ENCODE measurements at places on chromosomes 7 and 10.

- DNase-seq, result no peak
These were observed 1.8 kb downstream of the UFSP1 start for GRCh38 chr7:100887516-100888290.

- DNase-seq, result no peak
These were observed 356.9 kb downstream of the FGFR2 start for GRCh38 chr10:121241337-121241736.

GRCh38 chr7:48636391-48637015 lies 287.8 kb upstream of the CDC14C start:
- DNase-seq, result no peak

DNA sequence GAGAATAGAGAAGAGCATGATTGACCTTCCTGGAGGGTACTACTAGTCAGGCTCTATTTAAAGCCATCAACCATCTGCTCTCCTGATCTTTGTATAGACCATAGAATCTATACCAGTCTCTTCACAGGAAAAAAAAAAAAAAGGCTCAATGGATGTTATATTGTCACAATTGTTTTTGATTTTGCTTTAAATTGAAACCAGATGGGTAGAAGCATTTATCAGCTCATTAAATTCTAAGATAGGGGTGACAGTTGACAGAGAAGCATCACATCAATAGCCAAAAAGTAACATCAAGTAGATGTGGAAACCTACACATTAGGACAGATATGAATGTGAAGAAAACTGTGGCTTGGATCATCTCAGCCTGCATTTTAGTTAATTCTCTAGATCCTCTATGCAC lies 558.9 kb upstream of the MBL2 start:
- no peak for DNase-seq

DNA sequence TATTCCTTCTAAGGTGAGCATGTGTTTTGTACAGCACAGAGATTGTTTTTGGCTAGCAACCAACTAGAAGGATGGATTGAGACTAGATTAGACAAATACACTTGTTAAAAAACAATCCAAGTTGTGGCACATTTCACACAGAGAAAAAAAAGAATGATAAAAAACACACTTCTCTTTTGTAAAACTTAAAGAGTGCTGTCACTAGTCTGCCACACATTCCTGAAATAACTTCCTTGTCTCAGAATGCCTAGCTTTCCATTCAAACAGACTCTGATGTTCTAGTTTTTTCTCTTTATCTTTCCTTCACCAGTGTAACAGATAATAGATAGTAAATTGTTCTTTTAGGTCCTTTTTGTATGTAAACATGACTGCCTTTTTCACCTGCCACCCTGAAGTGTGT lies 11.4 kb downstream of the DLD start:
- no peak for DNase-seq

- no peak for DNase-seq
These were observed 161.1 kb downstream of the RPS24 start for GRCh38 chr10:78194539-78195402.

- no peak for DNase-seq
These were observed 393.4 kb downstream of the TFEC start for GRCh38 chr7:115637128-115637527.

- DNase-seq, result no peak
These were observed 240.6 kb downstream of the VTI1A start for GRCh38 chr10:112687647-112688046.

DNA sequence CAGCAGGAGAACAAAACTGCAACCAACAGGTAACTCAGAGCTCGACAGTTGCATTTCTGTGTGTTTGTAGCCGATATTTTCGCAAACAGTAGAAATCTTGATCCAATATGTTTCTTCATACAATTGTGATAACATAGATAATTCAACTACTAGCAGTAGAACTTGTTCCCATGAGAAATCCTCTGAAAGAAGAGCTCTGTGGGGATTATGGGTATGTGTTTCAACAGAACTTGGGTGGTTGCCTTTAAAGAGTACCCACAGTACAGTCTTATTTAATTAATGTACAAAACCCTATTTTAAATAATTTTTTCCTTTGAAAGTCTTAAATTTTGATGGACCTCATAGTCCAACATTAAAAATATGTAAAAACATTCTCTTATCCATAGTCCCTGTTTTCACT lies 266.1 kb downstream of the PARD3 start:
- DNase-seq, result no peak

DNA sequence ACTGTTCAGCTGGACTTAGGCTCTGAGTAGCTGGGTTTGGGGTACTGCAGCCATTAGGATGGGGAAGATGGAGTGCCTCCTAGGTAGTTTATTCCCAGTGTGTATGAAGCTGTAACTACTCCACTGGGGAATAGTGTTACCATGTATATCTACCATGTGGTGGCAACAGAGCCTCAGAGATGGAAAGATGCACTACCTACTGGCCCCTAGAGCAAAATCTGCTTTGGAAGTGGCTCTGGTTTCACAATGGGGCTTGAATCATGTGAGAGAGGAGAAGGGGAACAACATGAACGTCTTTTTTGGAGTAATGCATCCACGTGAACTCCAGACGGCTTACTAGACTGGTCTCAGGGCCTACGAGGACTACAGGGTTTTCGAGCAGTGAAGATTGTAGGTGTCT lies 167.3 kb downstream of the CALCR start:
- DNase-seq, result no peak

DNA sequence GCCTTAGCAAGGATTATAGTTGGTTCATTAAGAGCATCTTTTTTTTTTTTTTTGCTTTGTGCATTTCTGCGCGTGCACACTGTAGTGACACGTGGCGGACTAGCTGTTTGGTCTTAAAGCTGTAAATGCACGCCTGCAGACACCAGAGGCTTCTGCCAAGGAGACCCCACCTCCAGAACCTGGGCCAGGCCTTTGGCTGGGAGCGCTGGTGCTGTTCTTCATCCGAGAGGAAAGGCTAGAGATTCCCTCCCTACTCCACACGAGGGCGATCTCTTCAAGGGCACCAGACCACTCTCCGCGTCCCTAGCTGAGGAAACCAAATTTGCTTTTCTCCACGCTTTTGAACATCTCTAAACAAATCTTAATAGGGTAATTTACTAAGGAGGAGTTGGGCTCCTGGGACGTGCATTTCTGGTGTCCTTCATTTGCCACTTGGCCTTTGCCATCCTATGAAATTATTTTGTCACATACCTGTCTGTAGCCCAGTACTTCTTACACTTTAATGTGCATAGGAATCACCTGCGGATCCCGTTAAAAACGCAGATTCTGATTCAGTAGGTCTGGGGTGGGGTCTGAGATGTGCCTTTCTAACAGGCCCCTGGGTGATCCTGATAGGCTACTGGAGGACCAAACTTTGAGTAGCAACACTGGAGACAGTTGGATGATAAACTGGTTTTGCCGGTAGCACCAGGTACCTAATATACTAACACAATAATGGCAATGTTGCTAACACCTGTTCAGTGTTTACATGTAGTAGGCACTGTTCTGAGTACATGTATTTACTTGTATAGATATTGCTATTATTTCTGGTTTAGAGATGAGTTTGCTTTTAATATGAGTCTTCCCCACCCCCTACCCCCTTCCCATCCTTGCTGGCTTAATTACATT lies 1.3 kb upstream of the SLC26A5 start:
- peak; percentile 59 for DNase-seq

GRCh38 chr7:8354503-8354902 lies 78.9 kb upstream of the NXPH1 start:
- DNase-seq, result no peak

DNA sequence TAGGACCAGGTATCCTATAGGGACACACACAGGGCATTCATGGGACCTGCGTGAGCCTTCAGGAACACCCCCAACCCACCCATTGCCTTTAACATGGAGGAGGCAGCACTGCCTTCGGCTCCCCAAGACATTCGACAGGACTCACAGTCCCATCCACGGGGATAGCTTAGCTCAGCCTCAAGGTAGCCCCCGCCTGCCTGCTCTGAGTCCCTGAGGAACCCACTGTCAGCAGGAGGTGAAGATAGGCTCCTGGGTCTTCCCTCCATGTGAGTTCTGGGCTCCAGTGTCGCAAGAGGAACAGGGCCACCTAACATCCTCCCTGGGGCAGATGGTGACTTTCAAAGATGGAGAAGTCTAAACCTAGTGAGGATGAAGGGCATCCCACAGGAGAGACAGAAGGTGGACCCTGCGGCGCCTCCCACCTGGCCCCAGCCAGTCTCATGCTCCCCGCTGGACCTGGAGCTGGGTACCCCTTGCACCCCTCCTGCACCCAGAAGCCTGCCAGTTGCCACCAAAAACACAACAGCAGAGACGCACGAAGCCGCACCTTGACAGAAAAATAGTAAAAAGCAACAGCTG lies 4.9 kb upstream of the ADIRF start:
- DNase-seq, result no peak

DNA sequence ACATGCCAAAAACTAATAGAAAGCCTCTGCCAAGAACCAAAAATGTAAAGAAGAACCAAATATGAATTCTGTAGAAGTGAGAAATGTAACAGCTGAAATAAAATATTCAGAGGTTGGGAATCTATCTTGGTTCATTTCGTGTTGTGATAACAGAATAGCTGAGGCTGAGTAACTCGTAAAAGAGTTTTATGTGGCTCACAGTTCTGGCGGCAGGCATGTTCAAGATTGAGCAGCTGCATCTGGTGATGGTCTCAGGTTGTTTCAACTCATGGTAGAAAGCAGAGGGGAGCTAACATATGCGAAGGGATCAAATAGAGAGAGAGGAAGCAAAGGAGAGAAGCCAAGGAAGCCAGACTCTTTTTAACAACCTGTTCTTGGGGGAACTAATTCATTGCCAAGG lies 717.2 kb downstream of the TNS3 start:
- DNase-seq, result no peak

- no peak for DNase-seq
These were observed 186.6 kb upstream of the PRSS1 start for GRCh38 chr7:142562688-142563087.

- no peak for DNase-seq
These were observed 112.4 kb upstream of the FAM171A1 start for GRCh38 chr10:15483215-15484075.

- DNase-seq, result no peak
These were observed 174.8 kb downstream of the CELF2 start for GRCh38 chr10:11192304-11193000.

DNA sequence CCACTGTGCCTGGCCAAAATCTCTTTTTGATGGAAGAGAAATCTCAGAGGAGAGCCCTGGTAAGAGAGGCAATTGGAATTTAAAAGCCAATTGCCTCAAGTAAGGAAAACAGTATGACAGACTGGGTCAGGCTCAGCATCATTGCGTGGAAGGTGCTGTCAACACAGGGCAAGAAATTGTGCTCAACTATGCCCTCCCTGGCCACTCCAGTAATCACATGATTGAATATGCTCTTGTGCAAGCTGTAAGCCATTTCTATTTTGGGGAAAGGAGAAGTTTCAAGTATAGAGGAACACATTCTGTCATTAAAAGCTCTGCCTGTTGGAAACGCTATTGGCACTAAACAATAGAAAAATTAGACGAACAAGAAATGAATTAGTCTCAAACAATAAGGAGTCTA lies 1127.7 kb downstream of the REEP3 start:
- DNase-seq, result no peak

GRCh38 chr7:45187946-45188411 lies 30.4 kb downstream of the RAMP3 start:
- DNase-seq, result no peak

DNA sequence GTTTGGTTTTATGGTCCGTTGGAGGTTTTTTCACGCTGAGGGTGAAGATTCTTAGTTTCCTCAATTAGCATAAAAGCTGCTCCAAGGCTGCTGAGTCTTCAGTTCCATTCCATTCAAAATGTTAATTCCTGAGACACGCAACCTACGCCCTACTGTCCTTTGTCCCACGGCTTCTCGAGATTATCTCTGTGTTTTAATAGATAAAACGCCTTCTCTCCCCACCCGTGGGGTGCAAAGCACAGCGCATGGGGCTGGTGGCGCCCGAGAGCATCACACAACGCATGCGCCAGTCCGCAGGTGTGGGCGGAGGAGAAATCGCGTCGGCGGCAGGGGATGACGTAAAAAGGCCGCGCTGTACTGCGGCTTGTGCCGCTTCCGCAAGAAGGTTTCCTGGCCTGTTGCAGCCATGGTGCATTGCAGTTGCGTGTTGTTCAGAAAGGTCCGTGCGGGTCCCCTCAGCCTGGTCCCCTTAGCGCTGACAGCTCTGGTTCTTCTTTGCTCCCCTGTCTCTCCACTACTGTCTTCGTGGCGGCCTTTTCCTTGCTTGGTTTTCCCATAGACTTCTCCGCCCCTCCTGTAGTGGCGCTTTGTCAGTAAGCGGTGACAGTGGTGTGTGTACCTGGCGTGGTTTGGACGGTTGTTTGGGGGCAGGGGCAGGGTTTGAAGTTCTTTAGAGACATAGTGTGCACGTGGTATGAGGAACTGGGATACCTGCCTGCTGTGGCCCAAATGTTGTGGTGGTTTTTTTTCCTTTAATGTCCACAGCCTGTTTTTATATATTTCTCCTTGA lies at the start of gene GTPBP10:
Gene GTPBP10, plus strand, starts transcription at position 381 of the 790 bp plus-strand sequence. Its CDS starts 26 bp downstream, at position 407.
- DNase-seq, result peak; percentile 83

- no peak for DNase-seq
These were observed 192.2 kb downstream of the SH2D4B start for GRCh38 chr10:80729896-80730295.

GRCh38 chr10:104250371-104250770 lies 4.3 kb upstream of the GSTO1 start:
- no peak for DNase-seq

DNA sequence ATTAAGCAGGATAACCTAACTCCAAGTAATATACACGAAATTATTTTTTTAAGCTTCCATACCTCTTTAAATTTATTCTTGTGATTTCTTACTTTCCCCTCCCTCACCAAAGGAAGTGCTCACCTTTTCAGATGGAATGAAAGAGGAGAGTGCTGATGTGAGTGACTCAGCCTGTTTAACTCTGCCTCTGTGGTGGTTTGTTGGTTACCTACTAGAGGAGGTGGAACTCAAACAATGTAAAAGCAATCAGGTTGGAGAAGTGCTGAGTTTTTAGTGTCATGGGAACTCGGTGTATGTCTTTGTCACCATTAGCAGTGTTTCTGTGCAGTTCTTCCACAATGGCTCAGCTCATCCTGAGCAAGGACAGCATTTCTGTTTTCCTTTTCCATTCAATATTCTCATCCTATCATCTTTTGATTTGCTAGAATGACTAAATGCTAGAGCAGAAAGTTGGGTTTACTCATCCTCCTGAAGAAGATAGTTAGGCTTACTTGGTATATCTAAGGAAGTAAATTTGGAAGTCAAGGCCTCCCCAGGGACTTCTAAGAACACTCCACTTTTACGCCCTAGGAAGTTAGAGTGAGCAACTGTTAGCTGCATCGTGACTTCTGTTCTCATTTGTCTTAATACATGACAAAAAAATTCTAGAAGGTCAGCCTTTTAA lies 6.0 kb downstream of the ADD3 start:
- DNase-seq, result no peak

GRCh38 chr10:128318913-128319312 lies 192.7 kb upstream of the MKI67 start:
- no peak for DNase-seq

- DNase-seq, result no peak
These were observed 65.7 kb downstream of the MYL10 start for GRCh38 chr7:101563198-101563901.

GRCh38 chr7:148925836-148926235 lies 41.7 kb upstream of the EZH2 start:
- no peak for DNase-seq
